SHP77 treated with DMSO at 0.1 percent for 48 hours (cell line): ENCODE measurements at places on chromosomes 12 and 14.

GRCh38 chr12:19719672-19720071 is 280.4 kb downstream of the AEBP2 start:
- DNase-seq = no peak

DNA sequence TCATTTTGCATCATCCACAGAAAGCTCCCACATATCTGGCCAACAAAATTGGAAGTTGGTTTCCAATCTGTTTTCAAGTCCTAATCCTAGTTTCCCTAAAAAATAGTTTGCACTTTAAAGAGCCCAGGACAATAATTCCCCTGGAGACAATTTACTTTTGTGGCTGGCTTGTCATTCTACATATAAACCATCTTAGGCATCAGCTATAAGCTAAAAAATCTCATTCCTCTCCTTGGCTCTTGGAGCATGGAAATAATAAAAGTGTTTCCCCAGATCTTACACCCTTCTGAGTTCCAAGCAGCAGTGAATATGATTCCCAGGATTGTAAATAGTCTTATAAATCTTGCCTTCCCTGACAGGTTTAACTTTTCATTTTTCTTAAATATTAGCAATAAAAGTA is 89.1 kb upstream of the NUDT4 start:
- DNase-seq = no peak

GRCh38 chr12:50070314-50071060 is 13.1 kb downstream of the ASIC1 start:
- peak; percentile 19 for DNase-seq

DNA sequence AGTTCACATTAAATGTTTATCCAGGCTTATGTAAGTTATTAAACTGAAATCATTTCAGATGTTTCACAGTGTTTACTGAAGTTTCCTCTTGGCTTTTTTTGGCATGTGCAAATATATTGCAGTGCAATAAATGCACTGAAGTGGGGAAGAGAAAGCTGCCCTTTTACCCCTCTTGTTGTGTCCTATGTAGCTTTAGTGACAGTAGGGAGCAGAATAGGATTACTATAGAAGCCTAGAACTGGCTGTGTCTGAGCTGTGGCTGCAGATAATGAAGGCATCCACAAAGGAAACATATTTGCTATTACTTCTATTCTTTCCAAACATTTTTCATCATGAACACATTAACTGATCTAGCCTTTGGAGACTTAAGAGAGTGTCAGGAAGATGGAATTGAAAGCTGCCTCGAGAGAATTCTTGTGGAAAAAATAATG is 24.1 kb upstream of the CNTN1 start:
- DNase-seq = no peak

GRCh38 chr12:109291521-109292341 is 17.4 kb downstream of the FOXN4 start:
- peak; percentile 94 for DNase-seq

GRCh38 chr12:87861791-87862190 is 167.4 kb downstream of the C12orf50 start:
- no peak for DNase-seq

DNA sequence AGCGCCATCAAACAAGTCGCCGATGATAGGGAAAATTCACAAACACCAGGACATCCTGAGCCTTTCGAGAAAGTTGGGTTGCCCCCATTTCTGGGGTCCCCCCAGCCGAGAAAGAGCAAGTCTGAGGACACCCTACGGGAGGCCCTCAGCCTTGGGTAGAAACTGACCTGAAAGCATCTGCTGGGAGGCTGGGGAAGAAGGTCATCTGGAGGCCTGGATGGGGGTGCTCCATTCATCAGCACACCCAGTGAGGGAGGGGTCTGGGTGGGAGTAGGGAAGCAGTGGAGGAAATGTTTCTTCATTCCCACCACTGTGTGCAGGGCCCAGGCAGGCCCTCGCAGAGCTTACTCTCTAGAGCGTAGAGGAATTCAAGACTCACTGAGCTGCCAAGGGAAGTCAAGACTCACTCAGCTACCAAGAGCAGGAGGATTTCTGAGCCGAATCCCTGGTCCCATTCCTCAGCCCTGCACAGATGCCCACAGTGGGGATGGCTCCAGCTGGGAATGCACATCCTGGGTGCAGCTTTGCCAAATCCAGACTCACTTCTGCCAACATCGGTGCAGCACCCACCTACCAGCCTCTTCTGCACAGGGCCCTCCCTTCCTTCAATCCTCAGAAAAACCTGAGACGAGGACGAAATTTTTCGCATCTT is 38.1 kb downstream of the DIO3 start:
- DNase-seq = no peak

GRCh38 chr12:80192087-80192486 is 92.8 kb downstream of the OTOGL start:
- no peak for DNase-seq

DNA sequence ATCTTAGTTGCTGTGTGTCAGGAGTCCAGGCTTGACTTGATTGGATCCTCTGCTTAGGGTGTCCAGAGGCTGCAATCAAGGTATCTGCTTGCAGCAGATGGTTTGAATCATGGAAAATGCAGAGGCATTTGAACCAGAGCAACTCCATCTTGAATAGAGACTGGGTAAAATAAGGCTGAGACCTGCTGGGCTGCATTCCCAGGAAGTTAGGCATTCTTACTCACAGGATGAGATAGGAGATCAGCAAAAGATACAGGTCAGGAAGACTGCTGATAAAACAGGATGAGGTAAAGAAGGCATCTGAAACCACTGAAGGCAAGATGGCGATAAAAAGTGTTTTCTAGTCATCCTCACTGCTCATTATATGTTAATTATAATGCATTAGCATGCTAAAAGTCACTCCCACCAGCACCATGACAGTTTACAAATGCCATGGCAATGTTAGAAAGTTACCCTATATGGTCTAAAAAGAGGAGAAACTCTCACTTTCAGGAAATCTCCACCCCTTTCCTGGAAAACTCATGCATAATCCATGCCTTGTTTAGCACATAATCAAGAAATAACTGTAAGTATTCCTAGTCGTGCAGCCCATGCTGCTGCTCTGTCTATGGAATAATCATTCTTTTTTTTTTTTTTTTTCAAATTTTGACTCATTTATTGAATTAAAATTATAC is 218.3 kb upstream of the CPNE8 start:
- DNase-seq = no peak

DNA sequence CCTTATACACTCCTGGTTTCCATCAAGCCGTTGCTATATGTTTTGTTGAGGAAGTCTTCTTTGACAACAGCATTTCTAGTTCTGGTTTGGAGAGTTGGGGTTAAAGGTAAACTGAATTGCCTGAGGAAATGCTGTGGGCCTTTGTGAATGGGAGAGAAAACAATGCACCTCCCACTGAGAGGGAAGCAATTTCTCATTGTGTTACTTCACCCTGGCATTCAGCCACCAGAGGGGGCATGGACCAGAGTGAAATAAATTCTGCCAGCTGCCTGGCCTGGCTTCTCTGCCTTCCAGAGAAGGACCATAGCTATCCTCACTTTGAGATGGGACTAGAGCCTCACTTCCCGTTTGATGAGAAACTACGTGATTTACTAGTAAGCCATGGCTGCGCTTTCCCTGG is 475.3 kb downstream of the EGLN3 start:
- DNase-seq = peak; percentile 77
